CD4-positive, alpha-beta T cell treated with Interferon gamma for 1 hour (primary cell): ENCODE measurements at places on chromosomes 6 and 20.

- no peak for DNase-seq
These were observed 232.3 kb downstream of the NFATC2 start for GRCh38 chr20:51310216-51310615.

DNA sequence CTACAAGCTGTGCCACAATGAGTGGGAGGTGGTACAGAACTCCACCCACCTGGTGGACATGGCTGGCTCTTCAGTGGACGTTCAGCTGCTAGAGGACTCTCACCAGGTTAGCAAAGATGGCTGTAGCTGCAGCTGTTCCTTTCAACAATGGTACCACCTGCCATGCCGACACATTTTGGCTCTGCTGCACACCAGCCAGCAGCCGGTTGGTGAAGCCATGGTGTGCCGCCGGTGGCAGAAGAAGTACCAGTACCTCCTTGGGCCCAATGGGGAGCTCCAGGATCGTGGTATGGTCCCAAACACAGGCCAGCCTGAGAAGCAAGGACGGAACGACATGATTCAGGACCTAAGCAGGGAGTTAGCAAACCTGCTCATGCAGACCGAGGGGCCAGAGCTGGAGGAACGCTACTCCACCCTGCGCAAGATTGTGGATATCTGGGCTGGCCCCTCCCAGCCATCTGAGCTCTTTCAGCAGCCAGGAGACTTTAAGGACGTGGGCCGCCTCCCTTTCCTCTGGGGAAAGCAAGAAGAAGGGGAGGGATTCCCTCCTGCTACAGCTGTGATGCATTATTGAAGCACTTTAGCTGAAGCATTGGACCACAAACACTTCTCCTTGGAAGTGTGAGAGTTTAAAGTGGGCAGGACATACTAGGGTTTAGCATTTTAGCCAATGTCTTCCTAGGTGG lies 2.8 kb upstream of the ZSWIM1 start:
- DNase-seq, result no peak

DNA sequence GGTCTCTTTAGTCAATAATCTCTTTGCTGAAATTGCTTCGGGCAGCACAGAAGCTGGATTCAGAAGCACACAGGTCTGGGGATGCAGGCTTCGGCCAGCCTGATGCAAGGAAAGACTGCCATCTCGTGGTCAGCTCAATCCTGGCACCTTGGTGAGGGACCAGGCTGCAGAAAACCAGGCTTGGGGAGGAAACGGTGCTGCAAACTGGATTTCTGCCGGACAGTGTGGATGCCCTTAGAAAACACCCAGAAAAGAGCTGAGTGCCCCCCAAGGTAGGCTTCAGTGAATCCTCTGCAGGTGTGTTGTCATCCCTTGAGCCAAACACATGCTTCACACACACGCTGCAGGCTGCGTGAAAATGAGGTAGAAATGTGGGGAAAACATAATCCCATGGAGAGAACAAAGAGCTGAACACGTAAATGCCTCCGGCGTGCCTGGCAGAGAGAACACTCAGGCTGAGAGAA lies 89.8 kb upstream of the PAX1 start:
- DNase-seq, result peak; percentile 2

DNA sequence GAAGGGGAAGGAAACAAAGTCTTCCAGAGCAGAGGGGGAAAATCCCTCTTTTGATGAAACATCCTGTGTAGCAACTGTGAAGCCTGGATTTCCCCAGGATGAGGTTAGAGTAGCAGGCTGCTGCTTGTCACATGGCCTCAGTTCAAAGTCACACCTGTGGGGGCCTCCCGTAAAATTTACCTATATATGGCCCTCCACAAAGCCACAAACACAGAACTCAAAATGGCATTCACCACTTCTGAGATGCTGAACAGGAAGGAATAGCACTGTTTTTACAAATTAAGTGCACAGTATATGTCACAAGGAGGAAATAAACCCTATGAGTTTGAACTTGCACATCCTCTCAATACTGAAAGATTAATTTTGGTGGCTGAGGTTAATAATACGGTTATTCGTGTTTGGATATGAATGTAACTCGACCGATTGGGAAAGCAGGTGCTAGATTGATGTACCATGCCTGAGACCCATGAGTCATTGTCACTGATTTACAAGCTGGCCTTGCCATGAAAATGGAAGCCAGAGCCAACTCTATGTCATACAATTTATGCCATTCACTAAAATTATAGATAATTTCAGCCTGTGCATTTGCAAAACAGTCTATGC lies 70.6 kb downstream of the SGK1 start:
- DNase-seq, result peak; percentile 80

- no peak for DNase-seq
These were observed 26.8 kb upstream of the TBX18 start for GRCh38 chr6:84791233-84791632.

- DNase-seq, result no peak
These were observed 174.3 kb downstream of the CDKAL1 start for GRCh38 chr6:20708367-20709124.

DNA sequence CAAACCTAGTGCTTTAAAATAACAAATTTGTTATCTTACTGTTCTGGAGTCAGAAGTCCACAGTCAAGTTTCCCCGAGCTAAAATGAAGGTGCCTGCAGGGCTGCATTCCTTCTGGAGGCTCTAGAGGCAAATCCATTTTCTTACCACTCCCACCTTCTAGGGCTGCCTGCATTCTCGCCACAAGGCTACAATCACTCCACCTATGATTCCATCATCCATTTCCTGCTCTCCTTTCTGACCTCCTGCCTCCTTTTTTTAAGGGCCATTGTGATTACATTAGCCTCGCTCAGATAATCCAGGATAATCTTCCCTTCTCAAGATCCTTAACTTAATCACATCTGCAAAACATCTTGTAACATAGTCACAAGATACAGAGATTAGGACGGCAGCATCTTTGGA lies 42.4 kb upstream of the SIRT5 start:
- no peak for DNase-seq

- peak; percentile 53 for DNase-seq
These were observed 43.9 kb upstream of the FAM135A start for GRCh38 chr6:70369332-70369950.

- DNase-seq, result no peak
These were observed 6.7 kb downstream of the APMAP start for GRCh38 chr20:24985802-24986201.

- no peak for DNase-seq
These were observed 88.4 kb downstream of the OLIG3 start for GRCh38 chr6:137405806-137406205.

- no peak for DNase-seq
These were observed 726.4 kb upstream of the SLC35B3 start for GRCh38 chr6:9161731-9162130.
